NCI-H524 (cell line): ENCODE measurements at places on chromosomes 3 and 15.

DNA sequence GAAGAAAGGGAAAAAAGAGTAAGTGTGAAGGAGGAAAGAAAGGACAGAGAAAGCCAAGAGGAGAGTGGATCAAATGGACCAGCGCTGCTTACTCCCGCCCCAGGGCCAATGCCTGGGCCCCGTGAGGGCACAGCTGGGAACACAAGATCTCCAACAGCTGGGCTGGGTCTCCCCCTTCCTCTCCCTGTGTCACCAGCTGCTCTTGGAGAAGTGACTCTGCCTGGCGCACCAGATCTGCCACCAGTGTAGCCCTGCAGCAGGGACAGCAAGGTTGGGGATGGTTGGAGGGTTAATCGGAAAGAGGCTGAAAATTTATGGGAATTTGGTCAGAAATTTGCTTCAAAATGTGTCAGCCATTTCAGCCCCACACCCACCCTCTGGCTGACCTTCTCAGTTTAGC is 8.4 kb downstream of the CDAN1 start:
- DNase-seq, result peak; percentile 38

DNA sequence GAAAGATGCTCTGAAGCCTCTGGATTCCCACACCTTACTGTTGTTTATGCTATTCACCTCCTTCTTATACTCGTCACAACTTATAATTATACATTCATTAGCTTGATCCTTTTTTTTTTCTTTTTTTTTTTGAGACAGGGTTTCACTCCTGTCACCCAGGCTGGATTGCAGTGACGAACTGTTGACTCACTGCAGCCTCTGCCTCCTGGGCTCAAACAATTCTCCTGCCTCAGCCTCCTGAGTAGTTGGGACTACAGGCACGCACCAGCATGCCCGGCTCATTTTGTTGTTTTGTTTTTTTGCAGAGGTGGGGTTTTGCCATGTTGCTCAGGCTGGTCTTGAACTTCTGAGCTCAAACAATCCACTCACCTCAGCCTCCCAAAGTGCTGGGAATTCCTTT is 143.6 kb downstream of the PLCL2 start:
- DNase-seq, result no peak

GRCh38 chr15:80694611-80695098 is 455 bp upstream of the ABHD17C start:
- no peak for DNase-seq

DNA sequence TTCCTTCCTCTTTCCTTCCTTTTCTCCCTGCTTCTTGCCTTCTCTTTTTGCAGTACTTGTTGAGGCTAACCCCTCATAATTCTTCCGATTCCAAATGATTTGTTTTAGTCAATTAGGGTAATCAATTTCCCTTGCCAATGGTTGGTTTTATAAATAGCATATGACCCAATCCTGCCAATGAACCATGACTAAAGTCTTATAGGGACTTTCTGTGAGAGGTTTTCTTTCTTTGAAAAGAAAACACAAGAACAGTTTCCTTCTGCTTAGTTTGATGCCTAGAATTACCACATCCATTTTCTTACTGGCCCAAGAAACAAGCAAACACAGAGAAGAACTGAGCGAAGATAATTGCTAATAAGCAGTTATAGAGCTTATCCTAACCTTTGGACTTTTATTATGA is 292.5 kb upstream of the SATB1 start:
- DNase-seq, result no peak

- no peak for DNase-seq
Observed at GRCh38 chr3:31871939-31872507, 109.0 kb downstream of the OSBPL10 start.

DNA sequence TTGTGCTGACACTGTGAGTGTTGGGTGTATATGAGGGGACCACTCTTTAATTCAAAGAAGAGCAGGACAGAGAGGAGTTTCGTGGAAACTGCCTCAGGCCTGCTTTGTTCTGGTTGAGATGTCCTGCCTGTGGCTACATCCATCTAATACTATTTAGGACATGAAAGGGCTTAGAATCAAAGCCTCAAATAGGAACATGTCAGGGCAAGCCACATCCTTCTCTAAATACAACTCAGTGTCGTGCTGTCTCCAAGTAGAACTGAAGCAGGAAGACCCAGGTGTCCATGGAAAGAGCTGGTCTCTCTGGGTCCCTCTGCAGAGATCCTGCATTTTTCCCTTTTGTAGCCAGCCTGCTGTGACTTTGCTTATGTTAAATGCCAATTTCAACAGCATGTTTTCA is 156.2 kb upstream of the UMPS start:
- DNase-seq, result no peak

- no peak for DNase-seq
Observed at GRCh38 chr3:32203854-32204253, 34.6 kb upstream of the CMTM8 start.

DNA sequence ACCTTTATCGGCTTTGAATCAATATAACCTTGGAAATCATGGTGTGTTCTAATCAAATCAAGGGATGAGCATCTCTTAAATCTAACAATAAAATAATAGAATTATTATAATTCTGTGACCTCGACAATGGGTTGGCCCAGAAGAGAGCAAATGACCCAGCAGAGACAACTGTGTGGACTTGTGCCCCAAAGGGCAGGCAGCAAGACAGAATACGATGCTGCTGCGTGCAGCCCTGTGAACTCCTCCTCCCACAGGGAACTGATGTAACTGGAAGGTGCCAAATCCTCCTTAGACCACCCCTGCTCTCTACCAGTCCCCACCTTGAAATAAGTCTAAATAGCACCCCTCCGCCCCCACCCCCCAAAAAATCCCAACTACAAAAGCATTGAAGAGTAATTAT is 50.7 kb upstream of the ACAN start:
- no peak for DNase-seq

GRCh38 chr3:30604558-30604957 is 1.8 kb upstream of the TGFBR2 start:
- DNase-seq, result no peak

GRCh38 chr15:74615508-74616365 is at the start of gene CLK3:
CLK3 (plus strand) TSS chr15:74615836; CDS start chr15:74619197, 3,361 bp downstream.
- peak; percentile 97 for DNase-seq

- DNase-seq, result no peak
Observed at GRCh38 chr15:57619746-57620145, 28.0 kb downstream of the MYZAP start.

- no peak for DNase-seq
Observed at GRCh38 chr15:55016225-55016624, 180.5 kb downstream of the RSL24D1 start.

GRCh38 chr3:167209011-167209410 is 171.1 kb downstream of the ZBBX start:
- DNase-seq, result no peak

- peak; percentile 57 for DNase-seq
Observed at GRCh38 chr3:184568924-184569829, 7.6 kb downstream of the EPHB3 start.

DNA sequence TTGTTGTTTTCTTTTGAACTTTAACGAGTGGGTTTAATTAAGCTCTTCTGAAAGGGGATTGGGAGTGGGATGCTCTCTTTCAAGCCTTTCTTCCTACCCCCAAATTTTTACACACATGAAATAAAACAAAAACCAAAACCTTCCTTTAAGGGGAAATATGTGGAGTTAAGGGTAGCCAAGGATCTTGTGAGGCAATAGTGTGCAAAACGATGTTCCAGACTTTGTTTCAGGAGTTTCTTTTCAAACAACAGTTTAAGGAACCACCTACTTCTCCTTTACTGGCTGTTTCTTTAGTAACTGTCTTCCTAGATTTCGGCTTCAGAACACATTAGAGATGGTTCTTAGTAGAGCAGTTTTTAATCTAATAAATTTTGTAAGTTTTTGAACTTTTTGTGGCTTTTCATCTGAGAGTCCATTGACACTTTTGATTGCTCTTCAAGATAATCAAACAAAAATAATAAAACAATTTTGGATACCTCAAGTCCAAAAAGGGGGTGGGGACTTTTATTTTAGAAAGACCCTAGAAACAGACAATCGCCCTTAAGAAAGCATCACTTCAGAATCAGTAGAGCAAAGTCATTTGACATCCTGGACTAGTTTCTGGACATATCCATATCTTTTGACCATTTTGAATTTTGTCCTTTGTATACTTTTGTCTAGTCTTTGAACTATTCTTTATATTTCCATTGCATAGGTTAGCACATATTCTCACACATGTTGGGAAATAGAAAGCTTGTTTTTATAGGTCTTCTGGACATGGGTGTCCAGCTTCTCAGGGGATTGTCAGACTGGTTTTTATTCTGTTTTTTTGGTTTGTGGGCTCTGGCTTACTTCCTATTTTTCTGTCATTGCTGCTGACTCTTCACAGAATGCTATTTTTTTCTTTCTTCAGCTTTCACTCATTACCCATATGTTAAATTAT is 6.0 kb downstream of the DIPK2A start:
- DNase-seq, result no peak

- no peak for DNase-seq
Observed at GRCh38 chr15:36208868-36209582, 370.4 kb upstream of the CDIN1 start.

GRCh38 chr15:57568299-57568698 is 23.4 kb upstream of the MYZAP start:
- DNase-seq, result no peak

- DNase-seq, result no peak
Observed at GRCh38 chr3:155153242-155154186, 73.4 kb downstream of the MME start.

DNA sequence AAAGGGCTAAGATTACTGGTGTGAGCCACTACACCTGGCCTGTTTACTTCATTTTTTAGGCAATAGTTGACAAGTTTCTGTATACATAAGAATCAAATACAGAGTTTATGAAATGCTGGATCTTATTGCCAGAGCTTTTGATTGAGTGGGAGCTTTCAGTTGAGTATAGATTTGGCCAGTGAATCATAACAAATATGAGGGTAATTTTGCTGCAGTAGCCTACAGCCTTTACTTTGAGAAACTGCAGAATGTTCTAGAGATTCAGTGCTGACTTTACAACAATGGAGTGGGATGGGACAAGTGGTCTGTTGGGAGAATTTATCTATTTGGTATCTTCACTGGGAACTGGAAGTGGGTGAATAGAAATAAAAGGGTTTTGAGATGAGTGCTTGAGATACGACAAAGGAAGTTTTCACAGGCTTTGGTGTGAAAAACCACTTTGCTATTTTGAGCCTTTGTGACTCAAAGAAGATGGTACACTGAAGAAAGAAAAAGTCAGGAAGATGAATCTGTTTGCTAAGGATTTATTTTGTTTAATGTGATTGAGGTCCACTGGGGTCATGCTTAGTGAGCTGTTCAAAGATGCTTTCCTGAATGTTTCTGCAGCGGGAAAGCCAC is 227.8 kb downstream of the UBE2E2 start:
- no peak for DNase-seq

DNA sequence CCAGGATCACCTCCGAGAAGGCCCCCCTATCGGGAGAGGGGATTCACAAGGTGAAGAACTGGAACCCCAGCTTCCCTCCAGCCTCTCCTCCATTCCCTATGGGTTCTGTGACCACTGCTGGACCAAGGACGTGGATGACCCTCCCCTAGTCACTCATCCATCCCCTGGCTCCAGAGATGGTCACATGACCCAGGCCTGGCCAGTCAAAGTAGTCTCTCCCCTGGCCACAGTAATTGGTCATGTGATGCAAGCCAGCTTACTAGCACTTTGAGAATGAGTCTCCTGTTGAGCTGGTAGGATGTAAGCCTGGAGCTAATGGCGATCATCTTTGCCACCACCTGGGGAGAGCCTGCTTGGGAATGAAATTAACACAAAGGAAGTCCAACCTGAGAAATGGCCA is 3.9 kb downstream of the CAMK1 start:
- no peak for DNase-seq

DNA sequence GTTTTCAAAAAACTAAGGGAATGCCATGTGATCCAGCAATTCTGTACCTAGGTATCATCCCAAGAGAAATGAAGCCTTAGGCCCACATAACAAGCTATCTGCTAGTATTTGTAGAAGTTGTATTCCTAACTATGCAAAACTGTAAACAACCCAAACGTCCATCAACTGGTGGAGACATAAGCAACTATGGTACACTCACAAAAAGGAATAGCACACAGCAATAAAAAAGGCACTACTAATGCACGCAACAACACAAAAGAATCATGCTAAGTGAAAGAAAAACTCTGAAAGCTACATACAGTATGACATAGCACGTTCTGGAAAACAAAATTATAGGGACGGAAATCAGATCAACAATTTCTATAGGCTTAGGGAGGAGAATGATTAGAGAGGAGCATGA is 15.3 kb downstream of the USP50 start:
- DNase-seq, result no peak

DNA sequence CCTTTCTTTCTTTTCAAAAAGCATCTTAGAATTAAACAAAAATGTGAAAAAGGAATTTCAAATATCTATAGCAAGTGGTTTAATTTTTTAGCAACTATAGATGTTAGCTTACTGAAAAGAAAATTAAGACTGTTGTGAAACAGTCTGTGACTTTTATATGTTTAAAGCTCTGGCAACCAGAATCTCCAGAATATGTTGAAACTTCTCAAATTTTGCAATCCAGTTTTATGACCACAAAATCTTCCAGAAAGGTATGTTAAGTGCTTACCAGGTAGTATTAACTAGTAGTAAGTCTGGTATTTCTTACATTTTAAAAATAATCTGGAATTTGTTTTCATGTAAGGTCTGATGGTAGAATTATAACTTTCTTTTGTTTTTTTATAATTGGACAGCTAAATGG is 235.0 kb downstream of the SLC9A9 start:
- DNase-seq, result no peak

DNA sequence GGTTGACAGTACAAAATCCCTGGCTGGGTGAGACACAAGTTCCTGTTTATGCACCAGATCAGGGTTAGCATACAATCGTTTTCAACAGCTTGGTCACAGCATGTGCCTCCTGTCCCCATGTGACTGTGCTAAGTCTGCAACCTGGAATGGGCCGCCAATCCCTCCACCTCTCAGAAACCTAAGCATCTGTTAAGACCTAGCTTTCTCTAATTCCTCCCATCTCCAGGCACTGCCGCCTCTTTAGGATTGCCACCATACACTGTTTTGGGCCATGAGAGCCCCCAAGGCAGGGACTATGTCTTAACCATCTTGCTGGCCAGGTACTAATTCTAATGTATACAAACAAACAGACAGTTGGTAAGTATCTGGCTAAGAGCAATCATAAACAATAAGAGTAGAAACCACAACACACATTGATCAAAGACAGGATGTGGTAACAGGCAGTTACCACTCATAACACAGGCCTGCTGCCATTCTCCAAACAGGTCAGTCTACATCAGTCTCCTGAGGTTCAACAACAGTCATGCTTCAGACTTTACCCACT is 25.6 kb downstream of the SEC22C start:
- DNase-seq, result peak; percentile 43

DNA sequence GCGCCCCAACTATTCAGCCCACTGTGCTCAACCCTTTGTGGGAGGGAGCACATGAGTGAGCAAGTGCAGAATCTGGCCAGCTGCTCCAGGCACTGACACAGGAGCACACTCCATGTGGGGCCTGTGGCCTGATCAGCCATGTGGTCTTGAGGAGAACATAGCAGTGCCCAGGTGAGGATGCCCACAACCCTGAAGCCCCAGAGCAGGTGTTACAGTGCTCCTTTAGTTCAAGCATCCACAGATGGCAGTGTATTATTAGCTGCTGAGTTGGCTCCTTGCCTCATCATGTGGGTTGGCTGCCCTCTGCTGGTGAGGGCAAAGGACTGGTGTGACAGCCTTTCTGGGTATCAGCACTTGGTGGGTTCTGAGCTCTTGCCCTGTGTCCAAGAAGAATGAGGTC is 1588.2 kb downstream of the SI start:
- DNase-seq, result peak; percentile 80

- DNase-seq, result no peak
Observed at GRCh38 chr15:64284042-64284441, 71.9 kb downstream of the CSNK1G1 start.

- no peak for DNase-seq
Observed at GRCh38 chr3:30614943-30615342, 8.5 kb downstream of the TGFBR2 start.
